ENCODE measurements at places on chromosomes 11 and 22.
A peak's percentile ranks its signal among the peaks of the same experiment; 100 is the strongest.

GRCh38 chr22:41940832-41941765 lies 5.9 kb downstream of the CENPM start:
- peak; percentile 27 for DNase-seq

DNA sequence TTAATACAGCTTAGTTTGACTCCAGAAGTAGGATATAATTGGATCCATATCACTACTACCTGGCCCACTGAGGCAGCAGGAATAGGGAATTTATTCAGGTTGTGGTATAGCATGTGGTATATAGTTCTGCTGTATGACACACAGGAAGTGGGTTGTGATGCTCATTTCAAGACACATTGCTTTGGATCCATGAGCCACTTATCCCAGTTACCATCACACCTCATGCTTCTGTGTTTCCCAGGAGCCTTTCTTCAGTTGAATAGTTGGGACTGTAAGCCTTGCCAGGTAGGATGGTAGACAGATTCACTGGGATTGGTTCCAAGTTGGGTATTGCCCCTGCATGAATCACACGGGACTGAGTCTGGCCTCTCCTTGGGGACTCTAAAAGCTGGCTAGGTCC lies 9.9 kb upstream of the SLC37A2 start:
- no peak for DNase-seq

- no peak for DNase-seq
Observed at GRCh38 chr11:126405374-126405773, 49.9 kb downstream of the ST3GAL4 start.

GRCh38 chr11:80462211-80462610 lies 1021.4 kb upstream of the TENM4 start:
- DNase-seq = no peak

GRCh38 chr22:36356708-36357624 lies 30.8 kb downstream of the MYH9 start:
- no peak for DNase-seq

DNA sequence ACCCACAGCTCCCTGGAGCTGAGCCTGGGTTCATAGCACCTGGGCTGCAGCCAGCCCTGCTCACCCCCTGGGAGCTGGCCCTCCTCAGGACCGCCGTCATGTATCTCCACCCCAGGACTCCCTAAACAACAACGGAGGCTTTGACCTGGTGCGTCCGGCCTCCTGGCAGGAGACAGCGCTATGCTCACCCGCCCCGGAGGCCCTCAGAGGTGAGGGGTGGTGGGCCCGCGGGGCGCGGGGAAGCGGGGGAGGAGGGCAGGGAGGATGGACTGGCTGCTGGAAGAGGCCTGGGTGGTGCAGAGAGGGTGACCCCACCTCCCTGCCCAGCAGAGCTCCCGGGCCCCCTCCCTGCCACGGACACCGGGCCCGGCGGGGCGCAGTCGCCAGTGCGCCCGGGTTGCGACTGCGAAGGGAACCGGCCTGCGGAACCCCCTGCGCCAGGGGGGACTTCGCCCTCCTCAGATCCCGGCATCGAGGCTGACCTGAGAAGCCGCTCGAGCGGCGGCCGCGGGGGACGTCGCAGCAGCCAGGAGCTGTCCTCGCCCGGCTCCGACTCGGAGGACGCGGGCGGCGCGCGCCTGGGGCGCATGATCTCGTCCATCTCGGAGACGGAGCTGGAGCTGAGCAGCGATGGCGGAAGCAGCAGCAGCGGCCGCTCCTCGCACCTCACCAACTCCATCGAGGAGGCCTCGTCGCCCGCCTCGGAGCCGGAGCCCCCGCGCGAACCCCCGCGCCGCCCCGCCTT lies 3.1 kb downstream of the MAPK8IP2 start:
- DNase-seq = no peak

GRCh38 chr22:29626497-29627195 lies 23.2 kb downstream of the NF2 start:
- no peak for DNase-seq

GRCh38 chr11:27280140-27280539 lies 82.9 kb downstream of the CCDC34 start:
- no peak for DNase-seq

GRCh38 chr11:7524462-7525235 lies 10.8 kb downstream of the PPFIBP2 start:
- no peak for DNase-seq

DNA sequence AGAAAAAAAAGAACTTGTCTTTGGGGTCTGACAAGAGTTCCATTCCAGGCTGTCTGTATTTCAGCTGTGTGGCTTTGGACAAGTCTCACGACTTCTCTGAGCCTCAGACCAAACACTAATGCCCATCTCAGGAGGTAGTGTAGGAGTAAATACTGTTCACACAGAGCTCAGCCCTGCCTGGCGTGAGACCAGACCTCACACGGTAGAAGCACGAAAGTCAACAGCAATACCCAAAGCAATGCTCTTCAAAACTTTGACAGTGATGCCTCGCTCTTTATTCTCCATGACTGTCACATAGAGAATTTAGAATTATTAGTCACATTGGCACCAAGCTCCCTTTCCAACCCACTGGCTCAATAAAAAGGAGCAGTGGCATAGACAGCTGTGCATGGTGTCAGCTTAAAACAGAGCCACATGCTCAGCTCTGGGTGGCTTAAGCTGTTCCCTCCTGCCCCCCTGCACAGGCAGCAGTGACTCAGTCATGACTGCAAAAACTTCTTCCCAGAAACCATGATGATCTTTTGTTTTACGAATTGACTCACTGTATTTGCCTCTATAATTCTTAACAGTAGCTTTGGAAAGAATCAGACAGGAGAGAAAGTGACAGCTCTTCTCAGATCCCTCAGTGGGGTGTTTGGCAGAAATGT lies 74.0 kb upstream of the PHF21B start:
- no peak for DNase-seq

- no peak for DNase-seq
Observed at GRCh38 chr11:100574894-100575769, 112.0 kb upstream of the ARHGAP42 start.

DNA sequence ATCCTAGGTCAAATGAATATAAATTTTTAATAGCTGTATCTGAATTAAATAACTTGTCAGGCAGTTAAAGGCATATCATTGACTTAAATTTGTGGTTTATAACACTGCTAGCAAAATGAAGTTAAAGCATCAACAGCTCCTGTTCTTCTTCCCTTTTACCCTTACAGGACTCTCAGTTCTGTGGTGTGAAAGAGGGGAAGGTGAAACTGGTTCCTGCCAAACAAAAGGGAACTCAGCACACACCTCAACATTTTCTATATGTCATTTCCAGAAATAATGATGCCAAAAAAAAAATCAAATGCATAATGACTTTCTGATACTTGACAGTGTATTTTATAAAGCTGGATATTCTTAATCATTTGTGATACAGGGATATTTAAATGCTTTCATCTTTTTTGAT lies 21.2 kb downstream of the ARL14EP start:
- no peak for DNase-seq

DNA sequence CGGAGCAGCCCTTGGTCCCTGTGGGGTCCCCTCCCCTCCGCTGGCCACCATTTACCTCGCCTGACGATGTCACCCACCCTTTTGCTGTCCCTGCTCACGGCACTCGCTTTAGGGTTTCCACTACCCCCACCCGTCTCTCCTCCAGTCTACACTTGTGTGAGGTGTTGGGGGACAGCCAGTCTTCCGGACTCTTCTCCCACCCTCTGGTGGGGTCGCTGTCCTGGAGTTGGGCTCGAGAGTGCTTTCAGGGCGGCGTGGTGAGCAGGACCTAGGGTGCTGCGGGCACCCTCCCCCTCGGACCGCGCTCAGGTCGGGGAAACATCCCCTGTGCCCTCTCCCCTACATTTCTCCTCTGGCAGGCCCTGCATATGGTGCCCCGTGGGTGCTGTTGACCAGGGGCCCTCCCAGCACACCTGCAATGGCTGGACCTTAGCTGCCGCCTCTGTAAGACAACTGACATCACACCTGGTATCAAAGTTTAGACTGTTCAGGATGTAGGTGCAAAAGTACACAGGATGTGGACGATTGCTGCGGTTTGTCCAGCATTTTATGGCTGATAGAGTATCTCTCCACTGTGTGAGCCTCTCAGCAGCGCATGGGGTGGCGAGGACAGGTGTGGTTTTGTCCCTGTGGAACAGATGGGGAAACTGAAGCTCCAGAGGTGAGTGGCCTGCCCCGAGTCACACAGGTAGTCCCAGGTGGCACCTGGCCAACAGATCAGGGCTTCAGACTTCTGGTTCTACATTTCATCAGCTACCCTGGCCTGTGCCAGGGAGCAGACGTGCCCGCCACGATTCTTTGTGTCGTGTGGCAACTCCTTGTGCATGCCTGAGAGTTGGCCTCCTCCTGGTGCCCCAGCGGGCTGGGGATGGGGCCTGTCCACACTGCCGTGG lies 1.2 kb downstream of the GRK2 start:
- peak; percentile 13 for DNase-seq

DNA sequence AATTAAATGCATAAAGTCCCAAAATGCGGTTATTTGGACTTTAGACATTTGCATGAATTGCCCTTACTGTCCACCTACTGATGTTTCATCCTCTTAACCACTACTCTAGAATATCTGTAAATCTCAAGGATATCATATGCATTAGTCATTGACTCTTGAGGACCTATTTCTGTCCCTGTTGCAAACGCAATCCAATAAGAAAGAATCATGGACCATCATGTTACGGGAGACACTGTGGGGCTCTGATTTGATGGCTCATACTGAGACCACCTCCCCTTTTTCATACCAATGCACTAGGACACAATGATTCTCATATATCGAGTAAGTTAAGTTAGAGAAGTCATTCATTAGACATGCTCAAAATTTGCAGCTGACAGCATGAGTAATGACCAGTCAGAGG lies 14.4 kb downstream of the POU2AF2 start:
- DNase-seq = no peak

- DNase-seq = no peak
Observed at GRCh38 chr11:112627588-112628045, 333.6 kb upstream of the NCAM1 start.
